ENCODE measurements at places on chromosomes 1 and 21.

- DNase-seq: no peak
These were observed 43.7 kb downstream of the COL6A1 start for GRCh38 chr21:46025113-46025770.

GRCh38 chr1:187481581-187482148 is 652.9 kb downstream of the PLA2G4A start:
- no peak for DNase-seq

- DNase-seq: no peak
These were observed 112.5 kb upstream of the RAB4A start for GRCh38 chr1:229158341-229158921.

DNA sequence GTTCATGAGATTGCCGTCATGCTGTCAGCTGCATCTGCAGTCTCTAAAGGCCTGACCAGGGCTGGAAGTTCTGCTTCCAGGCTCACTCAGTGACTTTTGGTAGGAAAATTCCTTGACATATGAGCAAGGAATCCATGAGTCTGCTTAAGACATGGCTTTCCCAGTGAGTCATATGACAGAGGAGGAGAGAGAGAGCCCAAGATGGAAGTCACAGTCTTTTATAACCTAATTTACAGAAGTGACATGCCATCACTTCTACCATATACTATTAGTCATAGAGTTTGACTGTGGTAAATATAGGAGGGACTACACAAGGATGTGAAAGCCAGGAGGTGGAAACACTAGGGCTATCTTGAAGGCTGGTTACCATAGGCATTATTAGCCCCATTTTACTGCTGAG is 115.2 kb downstream of the ROR1 start:
- no peak for DNase-seq

DNA sequence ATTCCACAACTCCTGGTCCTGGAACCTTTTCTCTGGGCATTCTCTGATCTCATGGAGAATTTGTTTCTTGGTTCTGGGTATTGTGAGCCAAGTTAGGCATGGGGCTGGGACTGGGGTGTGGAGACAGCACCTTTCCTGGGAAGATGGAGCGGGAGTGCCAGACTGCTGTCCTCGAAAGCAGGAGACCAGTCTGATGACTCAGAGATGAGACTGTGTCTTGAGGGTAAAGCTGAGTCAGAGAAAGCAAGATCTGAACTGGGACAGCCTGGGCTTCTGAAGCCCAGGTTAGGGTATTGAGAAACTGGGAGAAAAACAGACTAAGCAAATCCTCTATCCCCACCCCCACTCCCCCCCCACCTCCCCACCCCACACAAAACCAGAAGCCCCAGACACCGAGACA is 2.2 kb upstream of the KANK4 start:
- DNase-seq: peak; percentile 7

- no peak for DNase-seq
These were observed 392.7 kb downstream of the SMYD3 start for GRCh38 chr1:246114369-246114768.

DNA sequence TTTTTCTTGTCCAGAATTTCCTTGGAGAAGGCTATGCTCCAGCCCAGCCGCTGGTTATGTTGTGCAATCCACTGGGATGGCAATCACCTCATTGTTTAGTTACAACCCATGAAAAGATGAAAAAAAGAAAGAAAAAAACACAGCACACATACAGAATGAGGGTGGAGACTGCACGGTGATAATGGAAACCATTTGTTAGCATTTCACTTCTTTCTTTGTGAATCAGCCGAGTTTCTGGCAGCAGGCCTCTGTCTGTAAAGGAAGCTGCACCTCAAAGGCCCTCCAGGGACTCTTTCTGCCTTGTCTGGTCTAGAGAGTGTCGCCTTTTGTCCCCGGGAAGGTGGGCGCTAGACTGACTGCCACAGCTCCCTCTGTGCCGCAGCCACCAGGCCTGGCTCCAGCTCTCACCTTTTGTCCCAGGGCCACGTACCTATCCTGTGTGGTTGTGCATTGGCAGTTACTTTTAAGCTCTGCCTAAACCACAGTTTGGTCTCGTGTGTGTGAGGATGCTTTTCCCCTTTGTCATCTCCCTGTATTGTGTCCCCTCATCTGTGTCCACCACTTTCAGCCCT is 35.6 kb downstream of the NGF start:
- DNase-seq: peak; percentile 88

DNA sequence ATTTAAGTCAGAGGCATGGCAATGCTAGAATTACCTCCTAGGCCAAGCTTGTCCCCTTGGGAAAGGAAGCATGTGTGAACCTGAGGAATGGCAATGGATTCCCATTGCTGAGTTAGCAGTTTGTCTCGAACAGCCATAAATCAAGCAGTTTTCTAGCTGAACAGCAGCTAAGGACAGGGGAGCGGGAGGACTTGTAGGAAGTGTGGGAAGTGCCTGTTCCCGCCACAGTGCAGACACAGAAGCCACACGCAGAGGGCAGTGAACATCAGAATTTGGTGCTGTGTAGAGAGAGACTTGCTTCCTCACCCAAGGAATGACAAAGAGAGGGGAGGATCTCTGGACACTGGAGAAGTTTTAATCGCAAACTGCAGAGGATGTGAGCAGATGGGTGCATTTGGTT is 3.8 kb downstream of the PHGDH start:
- no peak for DNase-seq

- no peak for DNase-seq
These were observed 10.2 kb upstream of the IL10 start for GRCh38 chr1:206782448-206782847.

- no peak for DNase-seq
These were observed 4.7 kb downstream of the RGS8 start for GRCh38 chr1:182679684-182680083.

GRCh38 chr21:37339552-37339939 is 27.0 kb upstream of the DYRK1A start:
- DNase-seq: no peak

DNA sequence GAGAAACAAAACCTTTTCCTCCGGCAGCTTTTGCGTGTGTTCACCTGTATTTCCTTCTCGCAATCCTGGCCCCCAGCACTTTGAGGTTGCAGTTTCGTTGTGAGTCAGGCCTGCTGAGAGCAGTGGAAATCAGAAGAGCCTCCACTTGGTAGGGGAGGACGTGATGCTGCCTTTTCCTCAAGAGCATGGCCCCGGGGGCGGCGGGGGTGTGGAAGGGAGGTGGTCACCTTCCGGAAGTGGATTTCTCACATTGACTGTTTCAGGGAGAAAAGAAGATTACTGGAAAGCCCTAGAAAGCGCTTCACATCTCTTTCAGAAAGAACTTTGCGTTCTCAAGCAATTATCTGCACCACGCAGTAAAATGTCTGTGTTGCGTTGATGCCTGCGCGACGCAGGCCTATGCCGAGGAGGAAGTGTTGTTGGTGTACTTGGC is 12.2 kb upstream of the IL10 start:
- DNase-seq: no peak

DNA sequence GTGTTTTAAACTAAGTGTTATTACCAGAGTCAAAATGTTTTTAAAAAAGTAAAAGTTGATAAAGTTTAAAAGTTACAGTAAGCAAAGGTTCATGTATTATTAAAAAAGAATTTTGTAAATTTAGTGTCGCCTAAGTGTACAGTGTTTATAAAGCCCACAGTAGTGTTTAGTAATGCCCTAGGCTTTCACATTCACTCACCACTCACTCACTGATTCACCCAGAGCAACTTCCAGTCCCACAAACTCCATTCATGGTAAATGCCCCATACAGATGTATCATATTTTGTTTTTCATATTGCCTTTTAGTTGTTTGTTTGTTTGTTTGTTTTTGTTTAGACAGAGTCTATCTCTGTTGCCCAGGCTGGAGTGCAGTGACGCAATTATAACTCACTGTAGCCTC is 353.8 kb upstream of the PTBP2 start:
- no peak for DNase-seq

DNA sequence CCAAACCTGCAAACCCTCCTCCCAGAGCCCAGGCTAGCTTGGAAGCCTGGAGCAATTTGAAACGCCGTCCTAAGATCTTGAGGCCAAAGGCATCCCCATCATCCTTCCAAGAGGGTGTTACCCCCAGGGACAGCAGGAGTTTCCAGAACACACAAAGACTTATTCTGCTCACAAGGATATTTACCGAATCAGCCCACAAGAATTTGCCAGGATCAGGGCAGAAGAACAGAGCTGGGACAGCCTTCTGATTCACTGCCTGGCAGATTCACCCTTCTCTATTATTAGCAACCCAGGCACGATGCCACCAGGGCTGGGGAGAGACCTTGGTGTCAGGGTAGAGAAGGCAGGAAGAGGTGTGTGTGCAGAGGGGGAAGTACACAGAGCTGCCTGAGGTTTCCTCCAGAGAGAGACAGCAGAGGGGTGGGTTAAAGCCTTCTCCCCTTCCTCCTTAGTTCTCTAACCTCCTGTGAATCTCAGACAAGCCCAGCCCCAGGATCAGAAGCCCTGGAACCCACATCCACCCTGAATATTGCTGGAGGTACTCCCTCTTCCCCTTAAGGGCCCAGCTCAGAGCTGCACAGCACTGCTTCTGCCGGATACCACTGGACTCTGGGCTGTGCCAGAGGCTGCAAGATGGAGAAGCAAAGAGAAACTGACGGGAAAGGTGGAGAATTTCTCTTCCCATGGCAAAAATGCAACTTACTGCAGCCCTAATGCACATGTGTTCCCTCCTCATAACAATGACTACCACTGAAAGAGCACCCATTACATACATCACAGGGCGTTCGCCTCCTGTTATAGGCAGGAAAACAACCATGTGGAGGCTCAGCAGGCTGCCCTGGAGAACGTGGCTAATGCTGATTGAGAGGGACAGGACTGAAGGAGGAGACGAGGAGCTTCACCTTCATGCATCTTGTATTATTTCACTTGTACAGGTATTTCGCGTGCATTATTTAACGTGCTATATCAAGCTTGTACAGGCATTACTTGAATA is 61.8 kb downstream of the ITPKB start:
- DNase-seq: peak; percentile 42

DNA sequence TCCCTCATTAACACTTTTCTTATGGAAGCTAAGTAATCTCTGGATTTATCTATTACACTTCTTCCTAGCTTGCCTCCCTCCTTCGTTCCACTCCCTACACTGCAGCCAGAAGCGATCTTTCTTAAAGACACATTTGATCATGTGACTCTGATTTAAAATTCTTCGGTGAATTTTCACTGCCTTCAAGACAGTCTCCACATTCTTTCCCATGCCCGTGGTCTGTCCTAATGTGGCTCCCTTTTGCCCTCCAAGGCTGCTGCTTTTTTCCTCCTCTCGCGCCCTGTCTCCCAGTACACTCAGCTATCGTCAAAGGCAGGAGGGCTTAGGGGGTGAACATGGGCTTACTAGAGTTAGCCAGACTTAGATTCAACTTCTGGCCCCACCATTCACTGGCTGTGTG is 64.4 kb downstream of the SDCCAG8 start:
- no peak for DNase-seq

- no peak for DNase-seq
These were observed 15.1 kb downstream of the RCSD1 start for GRCh38 chr1:167645140-167645541.

- DNase-seq: no peak
These were observed 32.7 kb upstream of the ATP5PO start for GRCh38 chr21:33948096-33948950.

DNA sequence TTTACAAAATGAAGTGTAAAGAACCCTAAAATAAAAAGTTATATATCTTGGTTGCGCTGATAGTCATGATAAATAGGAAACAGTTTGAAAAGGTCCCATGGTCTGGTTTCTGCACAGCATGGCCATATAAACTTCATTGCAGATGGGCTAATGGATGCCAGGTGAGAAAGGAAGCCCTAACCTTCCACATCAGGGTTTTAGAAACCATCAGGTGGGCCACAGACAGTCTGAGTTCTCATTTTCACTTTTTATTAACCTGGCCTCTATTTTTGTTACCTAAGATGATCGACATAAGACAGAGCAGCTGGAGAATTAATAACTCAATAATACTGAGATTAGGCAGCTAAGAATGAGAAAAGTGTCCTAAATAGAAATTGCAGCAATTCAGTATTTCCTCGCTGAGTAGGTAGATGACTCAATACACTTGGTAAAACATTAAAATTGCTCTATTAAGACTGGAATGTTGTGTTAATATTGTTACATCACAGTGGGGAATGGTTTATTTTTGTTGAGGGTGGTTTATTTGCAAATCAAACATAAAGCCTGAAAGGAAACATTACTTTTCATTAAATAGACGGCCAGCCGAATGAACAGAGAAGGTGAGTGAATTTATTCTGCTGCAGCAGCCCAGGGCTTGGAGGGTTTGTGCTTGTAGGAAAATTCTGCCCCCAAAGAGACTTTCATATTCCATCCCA is 21.1 kb downstream of the C1orf21 start:
- no peak for DNase-seq

GRCh38 chr21:36320421-36321324 is 676 bp downstream of the MORC3 start:
- peak; percentile 28 for DNase-seq

DNA sequence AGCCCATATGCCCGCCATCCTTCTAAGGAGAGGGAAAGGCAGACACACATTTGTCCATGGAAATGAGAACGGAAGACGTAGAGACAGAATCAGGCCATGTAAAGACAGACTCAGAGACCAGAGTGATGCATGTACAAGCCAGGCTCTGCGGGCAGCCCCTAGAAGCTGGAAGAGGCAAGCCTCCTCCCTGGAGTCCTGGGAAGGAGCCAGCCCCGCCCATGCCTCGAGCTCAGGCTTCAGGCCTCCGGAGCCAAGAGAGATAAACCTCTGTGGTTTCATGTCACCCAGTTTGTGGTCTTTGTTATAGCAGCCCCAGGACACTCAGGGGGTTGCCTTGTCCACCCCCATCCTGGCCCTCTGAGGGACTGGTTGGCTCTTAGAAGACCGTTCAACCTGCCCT is 11.6 kb downstream of the PDE9A start:
- DNase-seq: no peak

- no peak for DNase-seq
These were observed 133.6 kb upstream of the RAB4A start for GRCh38 chr1:229137271-229137670.

DNA sequence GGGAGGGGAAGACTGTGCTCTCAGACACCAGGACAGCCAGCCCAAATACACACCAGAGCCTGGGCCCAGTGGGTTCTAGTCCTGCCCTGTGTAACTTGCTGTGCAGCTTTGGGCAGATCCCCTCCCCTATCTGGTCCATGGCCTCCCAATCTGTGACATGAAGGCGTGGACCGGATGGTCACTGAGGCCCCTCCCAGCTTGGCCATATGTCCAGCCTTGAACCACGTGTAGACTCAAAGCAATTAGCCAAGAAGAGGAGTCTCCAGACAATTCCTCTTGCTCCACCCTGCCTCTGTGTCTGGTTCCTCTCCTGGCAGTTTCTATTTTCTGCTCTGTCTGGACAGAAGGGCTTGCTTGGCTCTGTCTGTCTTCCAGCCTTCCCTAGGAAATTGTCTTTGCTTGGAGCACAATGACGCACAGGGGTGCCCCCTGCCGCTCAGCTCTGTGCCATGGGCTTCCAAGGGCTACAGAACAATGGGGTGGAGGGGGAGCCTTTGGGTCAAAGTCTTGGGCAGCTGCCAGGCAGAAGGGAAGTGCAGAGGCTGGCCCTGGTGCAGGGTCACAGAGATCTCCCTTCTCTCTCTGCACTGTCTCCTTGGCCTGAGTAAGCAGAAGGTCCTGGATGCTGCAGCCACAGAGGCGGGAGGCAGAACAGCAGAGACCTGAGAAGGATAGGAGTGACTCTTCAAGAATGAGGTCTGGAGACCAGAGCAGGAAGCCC is 66.1 kb downstream of the TENT5C start:
- no peak for DNase-seq

- DNase-seq: no peak
These were observed 127.3 kb downstream of the SIK1 start for GRCh38 chr21:43299441-43300277.
